ENCODE measurements at places on chromosomes 1 and 21.

GRCh38 chr1:88847643-88848042 is 43.7 kb downstream of the GTF2B start:
- H3K36me3 ChIP-seq: peaks cover 9% of the 10 kb centered on the region
- no peaks in the 10 kb centered on the region for H3K27me3 ChIP-seq
- H3K4me1 ChIP-seq: no peaks in the 10 kb centered on the region
- DNase-seq: no peak

- no peak overlapping the region for H3K4me3 ChIP-seq
- H3K27ac ChIP-seq: no peak overlapping the region
Measured at GRCh38 chr1:168795681-168796080, 66.7 kb upstream of the DPT start.

- H3K27me3 ChIP-seq: no peaks in the 10 kb centered on the region
- DNase-seq: no peak
- H3K36me3 ChIP-seq: no peaks in the 10 kb centered on the region
- H3K4me1 ChIP-seq: no peaks in the 10 kb centered on the region
- H3K27ac ChIP-seq: no peak overlapping the region
Measured at GRCh38 chr1:4755864-4756504, 101.6 kb downstream of the AJAP1 start.

DNA sequence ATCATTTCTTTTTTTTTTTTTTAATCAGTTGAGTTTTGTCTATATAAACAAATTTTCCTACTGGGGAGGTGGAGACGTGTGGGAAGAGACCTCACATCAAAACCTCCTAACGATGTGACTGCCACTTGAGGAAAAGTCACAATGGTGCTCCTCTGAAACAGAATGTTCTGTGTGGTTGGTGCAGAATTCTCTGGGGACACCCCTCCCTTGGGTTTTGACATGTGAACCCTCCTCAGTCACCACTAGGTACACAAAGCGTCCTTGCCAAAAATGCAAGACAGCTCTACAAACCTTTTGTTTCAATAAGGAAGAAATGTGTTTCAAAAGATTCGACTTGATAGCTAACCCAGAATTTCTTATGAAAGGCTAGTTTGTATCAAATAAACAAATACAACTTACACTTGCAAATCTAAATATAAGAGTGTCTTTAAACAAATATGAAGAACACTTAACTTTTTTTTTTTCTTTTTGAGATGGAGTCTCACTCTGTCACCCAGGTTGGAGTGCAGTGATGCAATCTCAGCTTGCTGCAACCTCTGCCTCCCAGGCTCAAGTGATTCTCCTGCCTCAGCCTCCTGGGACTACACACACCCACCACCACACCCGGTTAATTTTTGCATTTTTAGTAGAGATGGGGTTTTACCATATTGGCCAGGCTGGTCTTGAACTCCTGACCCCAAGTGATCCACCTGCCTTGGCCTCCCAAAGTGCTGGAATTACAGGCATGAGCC is 9.3 kb downstream of the SLC25A24 start:
- no peaks in the 10 kb centered on the region for H3K27me3 ChIP-seq
- H3K27ac ChIP-seq: no peak overlapping the region
- no peaks in the 10 kb centered on the region for H3K4me1 ChIP-seq
- H3K4me3 ChIP-seq: no peak overlapping the region
- DNase-seq: no peak
- peaks cover 21% of the 10 kb centered on the region for H3K36me3 ChIP-seq

DNA sequence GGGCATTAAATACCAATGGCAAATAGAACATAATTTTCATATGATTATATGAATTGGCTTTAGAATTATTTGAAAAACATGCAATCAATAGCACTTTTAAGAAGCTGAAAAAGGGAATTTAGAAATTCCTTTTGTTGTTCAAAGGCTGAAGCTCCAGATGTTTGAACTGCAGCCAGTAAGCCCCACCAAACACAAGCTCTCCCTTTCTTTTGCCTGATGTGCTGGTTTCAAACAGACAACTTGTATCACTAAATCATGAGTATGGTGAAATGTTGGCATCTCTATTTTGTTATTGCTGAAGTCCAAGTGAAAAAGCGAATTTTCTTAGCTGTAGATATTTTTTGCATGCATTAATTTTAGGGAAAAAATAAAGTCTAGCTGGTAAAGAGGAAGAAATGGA is 27.5 kb upstream of the NCAM2 start:
- no peaks in the 10 kb centered on the region for H3K36me3 ChIP-seq
- H3K27ac ChIP-seq: no peak overlapping the region
- no peaks in the 10 kb centered on the region for H3K4me1 ChIP-seq
- no peak overlapping the region for H3K4me3 ChIP-seq
- no peaks in the 10 kb centered on the region for H3K27me3 ChIP-seq

DNA sequence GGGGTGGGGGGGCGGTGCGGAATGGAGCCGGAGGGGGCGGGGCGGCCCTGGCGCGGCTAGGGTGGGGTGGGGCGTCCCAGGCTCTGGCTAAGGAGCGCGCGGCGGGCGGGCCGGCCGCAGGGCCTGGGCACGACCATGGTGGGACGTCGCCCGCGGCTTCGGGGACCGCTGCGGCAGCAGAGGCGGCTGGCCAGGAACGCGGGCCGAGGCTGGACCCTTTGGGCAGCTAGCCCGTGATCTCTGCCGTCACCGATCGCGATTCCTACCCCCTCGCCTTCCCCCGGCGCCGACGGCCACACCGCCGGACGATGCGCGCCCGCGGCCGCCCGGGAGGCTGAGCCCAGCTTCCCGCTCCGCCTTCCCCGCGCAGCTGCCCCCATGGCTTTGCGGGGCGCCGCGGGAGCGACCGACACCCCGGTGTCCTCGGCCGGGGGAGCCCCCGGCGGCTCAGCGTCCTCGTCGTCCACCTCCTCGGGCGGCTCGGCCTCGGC is at the start of gene MAP3K21:
MAP3K21 (plus strand) TSS at position 74 of the 491 bp plus-strand sequence; CDS start at position 379, 305 bp downstream.
- no peaks in the 10 kb centered on the region for H3K36me3 ChIP-seq
- peaks cover 6% of the 10 kb centered on the region for H3K27me3 ChIP-seq
- H3K27ac ChIP-seq: peak within 1 kb of the TSS; percentile 30
- peak; percentile 79 for DNase-seq
- H3K4me3 ChIP-seq: peak within 1 kb of the TSS; percentile 51
- no peaks in the 10 kb centered on the region for H3K4me1 ChIP-seq
